ENCODE measurements at places on chromosomes 13 and 19.
A peak's percentile ranks its signal among the peaks of the same experiment; 100 is the strongest.

GRCh38 chr19:53606031-53606430, 25.8 kb upstream of the DPRX start:
- no peak for DNase-seq

GRCh38 chr19:46839752-46840497, 10.7 kb downstream of the AP2S1 start:
- DNase-seq = no peak

DNA sequence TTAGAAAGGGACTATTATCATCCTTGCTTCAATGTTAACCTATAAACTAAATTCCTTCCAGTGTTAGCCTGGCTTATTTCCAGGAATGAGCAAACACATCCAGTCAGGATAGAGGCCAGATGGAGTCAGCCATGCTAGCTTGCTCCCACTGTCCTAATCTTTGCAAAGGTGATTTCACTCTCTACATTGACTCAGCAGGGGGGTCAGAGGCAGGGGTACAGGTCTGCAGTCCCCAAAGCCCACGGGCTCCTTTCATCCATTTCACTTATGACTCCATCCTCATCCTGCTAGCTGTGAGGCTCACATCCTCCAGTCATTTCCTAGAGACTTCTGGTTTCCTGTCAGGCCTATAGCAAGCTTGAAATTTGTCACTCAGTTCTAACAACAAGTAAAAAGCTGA, 63.4 kb upstream of the CEACAM8 start:
- no peak for DNase-seq

DNA sequence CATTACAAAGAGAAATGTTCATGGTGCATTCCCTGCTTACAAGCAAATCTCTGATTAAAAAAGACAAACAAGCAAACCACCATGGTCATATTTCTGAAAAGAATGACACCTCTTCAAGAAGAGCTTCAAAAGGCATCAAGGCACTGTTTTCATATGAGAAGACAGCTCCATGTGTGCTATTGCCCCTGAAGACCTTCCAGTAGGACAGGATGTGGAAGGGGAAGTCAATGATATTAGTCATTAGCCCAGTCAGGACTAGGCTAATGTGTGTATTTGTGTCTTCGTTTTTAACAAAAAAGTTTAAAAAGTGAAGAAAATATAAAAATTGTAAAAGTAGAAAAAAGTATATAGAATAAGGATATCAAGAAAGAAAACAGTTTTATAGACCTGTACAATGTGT, 534.7 kb upstream of the ARGLU1 start:
- no peak for DNase-seq

DNA sequence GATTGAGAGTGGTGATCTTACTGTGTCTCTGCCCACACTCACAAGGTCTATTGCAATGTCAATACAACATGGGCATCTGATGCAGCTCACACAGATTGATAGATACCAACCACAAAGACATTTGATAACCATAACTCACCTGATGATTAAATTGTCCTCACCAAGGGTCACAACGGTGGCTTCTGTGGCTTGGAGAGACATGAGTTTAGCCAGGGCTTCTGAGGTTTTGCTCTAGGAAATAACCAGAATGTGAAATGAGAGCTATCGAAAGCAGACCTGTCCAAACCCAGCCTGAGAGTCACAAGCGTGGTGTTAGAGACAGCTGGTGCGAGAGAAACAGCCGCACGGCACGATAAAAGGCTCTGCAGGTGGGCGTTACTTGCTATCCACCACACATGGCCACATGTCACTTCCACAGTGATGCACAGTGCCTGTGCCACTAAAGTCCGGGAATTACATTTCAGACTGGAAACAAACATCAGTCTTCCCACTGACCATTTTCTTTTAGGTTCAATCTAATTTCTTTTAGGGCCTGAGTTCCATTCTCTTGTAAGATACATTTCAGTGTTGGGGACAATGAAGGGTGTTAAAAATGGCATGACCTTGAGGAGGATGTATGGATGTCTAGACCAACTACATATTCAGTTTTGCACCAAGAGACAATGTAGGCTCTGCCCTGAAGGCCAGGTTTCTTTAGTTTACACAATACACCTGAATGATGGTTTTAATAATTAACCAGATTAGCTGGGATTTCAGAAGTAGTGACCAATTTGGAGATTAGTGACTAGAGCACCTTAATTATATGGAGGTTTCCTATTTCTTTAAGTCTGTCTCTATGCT, 53.7 kb downstream of the ATP7B start:
- DNase-seq = no peak

- DNase-seq = no peak
These were observed 16.8 kb downstream of the CLEC11A start for GRCh38 chr19:50739914-50740426.

GRCh38 chr13:23500849-23501248, 67.3 kb upstream of the SACS start:
- no peak for DNase-seq

GRCh38 chr13:49517461-49517860, 21.7 kb downstream of the PHF11 start:
- DNase-seq = no peak

- DNase-seq = no peak
These were observed 11.6 kb upstream of the ZNF835 start for GRCh38 chr19:56683116-56683515.

DNA sequence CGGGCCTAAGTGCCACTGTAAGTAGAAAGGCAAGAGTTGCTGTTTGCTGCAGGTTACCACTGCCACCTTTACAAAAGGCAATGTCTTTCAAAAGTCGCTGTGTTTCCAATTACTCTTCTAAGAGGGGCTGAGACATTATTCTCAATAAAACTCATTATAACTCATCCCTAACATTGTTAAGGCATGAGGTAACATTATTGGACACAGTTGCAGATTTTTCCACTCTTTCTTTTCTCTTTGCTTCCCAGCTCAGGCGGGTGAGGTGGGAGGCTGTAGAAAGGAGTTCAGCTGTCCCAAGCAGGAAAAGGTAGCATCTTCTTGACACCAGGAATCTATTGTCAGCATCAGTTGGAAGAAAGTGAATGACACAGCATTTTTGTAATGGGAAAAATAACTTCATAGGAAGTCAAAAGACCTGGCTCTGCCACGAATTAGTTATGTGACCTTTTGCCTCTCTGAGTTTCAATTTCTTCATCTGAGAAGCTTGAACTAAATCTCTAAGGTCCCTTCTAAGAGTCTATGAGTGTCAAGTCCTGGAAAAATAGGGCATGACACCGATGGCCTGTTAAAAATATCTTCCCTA, 2.1 kb upstream of the UBL3 start:
- DNase-seq = no peak

GRCh38 chr19:46040952-46041500, at the start of gene IGFL4:
Gene IGFL4 (minus strand): TSS chr19:46041002. CDS start chr19:46040962, 40 bp downstream.
- no peak for DNase-seq

DNA sequence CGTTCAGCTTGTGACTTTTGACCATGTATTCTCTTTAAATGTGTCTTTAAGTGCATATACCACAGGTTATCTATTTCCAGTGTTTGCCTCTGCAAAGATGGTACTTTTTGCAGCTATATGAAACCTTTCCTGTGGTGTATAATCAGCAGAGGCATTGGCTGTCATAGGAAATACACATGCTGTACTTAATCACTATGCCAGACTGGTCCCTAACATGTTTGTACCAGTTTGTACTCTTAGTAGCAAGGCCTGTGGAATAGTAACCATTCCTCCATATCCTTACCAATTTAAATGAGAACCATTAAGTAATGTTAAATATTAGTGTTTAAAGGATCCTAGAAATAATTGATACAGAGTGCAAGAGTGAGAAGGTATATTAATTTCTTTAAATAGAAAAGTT, 69.8 kb downstream of the CDK8 start:
- DNase-seq = no peak

DNA sequence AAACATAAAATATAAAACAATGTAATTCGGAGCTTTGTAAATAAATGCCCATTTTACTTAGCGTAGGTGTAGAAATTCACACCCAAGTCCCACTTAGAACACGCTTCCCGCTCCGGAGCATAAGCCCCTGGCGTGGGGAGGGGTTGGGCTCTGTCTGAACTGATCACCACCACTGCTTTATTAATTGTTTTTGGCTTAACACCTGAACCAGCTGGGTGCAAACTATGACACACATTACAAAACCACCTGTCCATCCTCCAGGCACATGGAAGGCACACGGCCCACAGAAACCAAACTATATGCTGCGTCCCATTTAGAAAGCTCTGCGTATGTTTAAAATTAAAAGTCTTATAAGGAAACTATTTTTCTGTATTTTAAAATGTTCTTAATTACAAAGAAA, 25.9 kb downstream of the RASA3 start:
- DNase-seq = no peak

DNA sequence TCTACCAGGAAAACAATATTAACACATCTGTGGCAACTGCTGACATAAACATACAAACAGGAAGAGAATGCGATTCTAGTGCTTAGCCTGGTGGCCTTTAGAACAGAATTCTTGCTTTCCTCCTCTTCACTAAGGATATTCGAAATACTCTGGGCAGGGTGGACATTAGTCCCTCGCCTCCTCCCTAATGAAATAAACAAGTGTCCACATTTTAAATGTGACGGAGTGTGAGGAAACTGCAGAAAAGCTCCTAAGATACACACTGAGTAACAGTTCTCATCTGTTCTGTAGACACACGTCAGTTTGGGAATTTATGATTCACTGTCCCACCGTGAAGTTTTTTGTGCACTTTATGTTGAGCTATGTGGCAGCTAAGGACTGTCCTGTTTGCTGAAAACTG, 639 bp downstream of the STARD13 start:
- no peak for DNase-seq

- DNase-seq = no peak
These were observed 21.9 kb upstream of the TTYH1 start for GRCh38 chr19:54393381-54393780.

DNA sequence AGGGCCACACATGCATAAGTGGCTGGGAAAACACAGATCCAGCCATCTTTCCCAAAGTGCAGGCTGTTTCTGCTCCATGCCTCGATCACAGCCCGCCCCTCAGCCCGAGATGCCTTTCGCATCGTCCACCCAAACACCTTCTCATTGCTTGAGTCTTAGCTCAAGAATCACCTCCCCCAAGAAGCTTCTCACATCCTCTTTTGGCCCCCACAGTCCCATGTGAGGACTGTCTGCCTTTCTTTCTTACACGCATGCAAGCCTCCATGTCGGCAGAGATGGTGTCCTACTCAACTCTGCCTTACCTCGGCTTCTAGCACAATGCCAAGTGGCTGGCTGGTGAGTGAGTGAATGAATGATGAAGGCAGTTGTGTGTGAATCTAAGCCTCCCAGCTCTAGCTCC, 18.1 kb upstream of the GSX1 start:
- no peak for DNase-seq

- no peak for DNase-seq
These were observed 1.1 kb downstream of the PPP5C start for GRCh38 chr19:46347985-46348384.

DNA sequence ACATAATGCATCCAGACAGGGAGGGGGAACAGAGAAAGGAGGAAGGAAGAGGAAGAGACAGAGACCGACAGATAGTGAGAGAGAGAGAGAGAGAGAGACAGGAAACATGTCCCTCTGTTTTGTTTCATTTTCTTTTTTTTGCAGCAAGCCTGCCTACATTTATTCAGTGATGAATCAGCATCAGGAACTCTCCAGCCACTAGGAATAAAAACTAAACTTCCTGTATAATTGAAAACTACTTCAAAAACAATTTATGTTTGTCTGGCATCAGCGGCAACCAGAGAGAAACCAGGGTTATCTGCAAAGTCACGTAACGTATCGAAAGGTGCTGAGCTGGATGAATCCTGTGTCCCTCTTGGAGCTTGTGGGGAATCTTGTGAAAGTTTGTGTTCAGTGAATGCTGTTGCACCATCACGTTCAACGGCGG, 148.6 kb upstream of the SOX21 start:
- no peak for DNase-seq

- no peak for DNase-seq
These were observed 504.9 kb downstream of the FGF9 start for GRCh38 chr13:22175815-22176214.

DNA sequence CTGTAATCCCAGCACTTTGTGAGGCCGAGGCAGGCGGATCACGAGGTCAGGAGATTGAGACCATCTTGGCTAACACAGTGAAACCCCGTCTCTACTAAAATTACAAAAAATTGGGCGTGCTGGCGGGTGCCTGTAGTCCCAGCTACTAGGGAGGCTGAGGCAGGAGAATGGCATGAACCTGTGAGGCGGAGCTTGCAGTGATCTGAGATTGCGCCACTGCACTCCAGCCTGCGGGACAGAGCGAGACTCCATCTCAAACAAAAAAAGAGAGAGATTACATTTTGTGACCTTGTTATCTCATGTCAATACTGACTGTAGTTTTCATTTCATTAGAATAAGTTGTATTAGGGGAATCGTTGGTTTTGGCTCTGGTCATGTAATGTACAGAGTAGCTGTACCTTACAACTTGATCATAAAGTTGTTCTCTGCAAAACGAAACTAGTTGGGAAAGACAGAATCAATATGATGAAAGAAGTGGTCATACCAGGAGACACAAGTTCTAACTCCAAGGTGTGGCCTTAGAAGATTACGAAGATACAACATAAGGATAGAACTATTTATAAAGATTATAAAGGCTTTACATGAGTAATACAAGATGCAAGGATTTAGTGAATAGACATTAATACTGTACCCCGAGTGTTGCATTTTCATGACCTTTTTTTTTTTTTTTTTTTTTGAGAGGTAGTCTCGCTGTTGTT, 15.3 kb downstream of the TMEM38A start:
- peak; percentile 3 for DNase-seq

- DNase-seq = no peak
These were observed 38.8 kb downstream of the RAB20 start for GRCh38 chr13:110522721-110523120.

DNA sequence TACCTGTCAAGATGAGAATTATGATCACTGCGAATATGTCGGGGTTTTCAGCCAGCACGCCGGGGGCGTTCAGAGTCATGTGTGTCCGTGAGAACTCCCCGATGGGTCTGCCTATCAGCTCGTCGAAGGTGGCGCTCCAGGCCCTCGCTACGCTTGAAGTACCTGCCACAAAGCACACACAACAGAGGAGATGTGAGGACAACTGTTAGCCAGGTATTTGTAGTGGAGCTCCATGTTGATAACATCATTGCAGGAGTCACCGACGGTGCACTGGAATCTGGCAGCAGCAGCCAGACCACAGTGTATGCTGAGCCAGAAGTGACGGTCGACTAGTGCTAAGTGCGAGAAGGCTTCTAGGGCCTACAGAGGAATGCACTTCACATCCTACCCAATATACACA, 62.7 kb downstream of the SLC7A1 start:
- DNase-seq = no peak
